ENCODE measurements at places on chromosomes 11 and 22.
A peak's percentile ranks its signal among the peaks of the same experiment; 100 is the strongest.

DNA sequence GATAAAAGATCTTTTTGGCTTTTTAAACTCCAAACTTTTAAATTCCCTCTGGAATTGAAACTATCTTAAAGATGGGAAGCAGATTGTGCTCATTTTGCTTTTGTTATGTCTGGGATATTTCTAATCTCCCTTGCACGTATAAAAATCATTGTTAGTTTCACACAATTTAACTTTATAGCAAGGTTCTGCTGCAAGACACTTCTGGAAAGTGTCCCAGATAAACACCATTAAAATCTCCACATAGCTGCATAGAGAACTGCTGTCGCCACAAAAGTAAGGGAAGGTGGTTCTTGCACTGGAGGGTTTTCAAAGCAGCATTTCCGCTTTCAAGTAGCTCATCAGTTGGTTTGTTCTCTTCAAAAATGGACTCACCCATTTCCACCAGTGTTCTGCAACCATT, 11.8 kb downstream of the PTS start:
- no peak for DNase-seq

DNA sequence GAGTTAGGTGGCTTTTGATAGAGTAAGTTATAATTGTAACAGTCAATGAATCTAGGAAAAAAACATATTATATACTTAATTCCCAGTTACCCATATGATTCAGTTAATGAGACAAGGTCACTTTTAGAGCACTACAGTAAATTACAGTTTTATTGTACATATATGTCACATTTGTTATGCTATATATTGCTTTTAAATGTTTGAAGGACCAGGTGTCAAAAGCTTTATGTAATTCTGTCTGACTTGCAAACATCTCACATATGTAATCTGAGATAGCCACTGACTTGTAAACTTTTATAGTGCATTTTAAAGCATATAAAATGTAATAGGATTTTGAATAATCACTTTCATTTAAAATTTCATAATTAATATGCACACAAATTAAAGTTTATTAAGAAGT, 36.7 kb upstream of the PDGFD start:
- no peak for DNase-seq

GRCh38 chr11:20488352-20488751, 100.8 kb downstream of the PRMT3 start:
- DNase-seq: no peak

DNA sequence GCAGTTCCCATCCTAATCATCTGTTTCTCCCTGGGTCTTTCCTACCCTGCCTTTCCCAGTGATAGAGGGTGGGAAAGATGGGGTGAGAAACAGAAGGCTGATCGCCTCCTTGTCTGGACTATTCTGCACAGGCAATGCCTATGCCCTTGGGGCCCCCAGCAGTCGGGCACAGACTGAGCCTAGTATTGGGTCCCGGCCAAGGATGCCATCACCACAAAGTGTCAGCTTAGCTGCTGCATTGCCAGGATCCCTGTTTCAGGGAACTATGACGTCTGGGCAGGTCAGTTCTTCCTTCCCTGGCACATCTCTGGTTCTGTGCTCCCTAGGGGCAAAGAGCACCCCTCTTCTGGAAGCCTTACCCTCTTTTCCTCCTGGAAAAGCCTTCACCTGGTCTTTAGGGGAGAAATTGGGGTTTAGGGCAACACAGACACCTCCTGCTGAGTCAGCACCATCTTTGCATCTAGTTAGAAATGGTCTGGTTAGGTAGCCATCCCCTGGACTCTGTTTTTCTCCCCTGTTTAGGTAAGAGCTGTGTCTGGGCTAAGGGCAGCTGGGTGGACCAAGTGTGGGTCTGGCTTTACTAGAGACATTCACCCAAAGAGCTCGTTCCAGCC, 2.1 kb downstream of the ADAMTS8 start:
- DNase-seq: no peak

DNA sequence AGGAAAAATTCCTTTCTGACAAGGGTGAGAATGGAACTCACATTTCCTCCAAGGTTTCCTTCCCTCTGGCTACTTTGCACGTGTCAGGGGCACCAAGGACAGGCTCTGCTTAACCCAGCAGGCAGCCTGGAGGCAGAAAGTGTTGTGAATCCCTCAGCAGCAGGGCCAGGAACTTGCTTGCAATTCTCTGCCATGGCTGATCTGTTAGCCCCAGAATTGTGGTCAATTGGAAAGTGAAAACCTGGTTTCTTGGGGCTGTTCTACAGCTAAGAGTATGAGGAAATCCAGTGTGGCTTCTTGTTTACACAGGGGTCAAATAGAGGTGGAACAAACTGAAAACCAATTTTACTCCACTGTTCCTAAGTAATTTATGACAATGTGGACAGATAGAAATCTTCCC, 38.3 kb upstream of the CEP295 start:
- no peak for DNase-seq

GRCh38 chr11:35549787-35550186, 24.4 kb upstream of the PAMR1 start:
- DNase-seq: no peak

DNA sequence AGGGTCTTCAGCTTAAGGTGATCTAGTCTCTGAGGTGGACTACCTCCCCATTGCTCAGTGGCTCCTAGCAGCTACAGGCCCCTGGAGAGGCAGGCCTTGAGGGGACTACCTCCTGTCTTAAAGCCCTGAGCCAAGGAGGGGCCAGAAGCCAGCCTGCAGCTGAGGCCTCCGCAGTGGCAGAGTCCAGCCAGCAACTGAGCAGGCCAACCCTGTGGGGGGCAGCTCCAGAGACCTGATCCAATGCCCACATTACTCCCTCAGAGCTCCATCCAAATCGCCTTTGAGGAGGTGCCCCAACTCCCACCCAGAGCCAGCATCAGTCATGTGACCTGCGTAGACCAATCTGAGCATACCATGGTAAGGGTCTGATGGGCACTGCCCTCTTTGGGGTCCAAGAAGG, 2.7 kb downstream of the C2CD2L start:
- DNase-seq: no peak

GRCh38 chr11:93784935-93785360, 866 bp downstream of the MED17 start:
- DNase-seq: no peak

- DNase-seq: no peak
These were observed 6.0 kb downstream of the ART5 start for GRCh38 chr11:3635641-3636375.

GRCh38 chr11:106925245-106925644, 93.0 kb downstream of the GUCY1A2 start:
- DNase-seq: no peak

- DNase-seq: peak; percentile 67
These were observed 875 bp downstream of the TCP11L1 start for GRCh38 chr11:33040033-33040861.

- no peak for DNase-seq
These were observed 26.3 kb downstream of the STK33 start for GRCh38 chr11:8567602-8568198.

- DNase-seq: no peak
These were observed 101.6 kb upstream of the RRM1 start for GRCh38 chr11:3992964-3993363.

- no peak for DNase-seq
These were observed 27.5 kb downstream of the AMOTL1 start for GRCh38 chr11:94795476-94796189.

DNA sequence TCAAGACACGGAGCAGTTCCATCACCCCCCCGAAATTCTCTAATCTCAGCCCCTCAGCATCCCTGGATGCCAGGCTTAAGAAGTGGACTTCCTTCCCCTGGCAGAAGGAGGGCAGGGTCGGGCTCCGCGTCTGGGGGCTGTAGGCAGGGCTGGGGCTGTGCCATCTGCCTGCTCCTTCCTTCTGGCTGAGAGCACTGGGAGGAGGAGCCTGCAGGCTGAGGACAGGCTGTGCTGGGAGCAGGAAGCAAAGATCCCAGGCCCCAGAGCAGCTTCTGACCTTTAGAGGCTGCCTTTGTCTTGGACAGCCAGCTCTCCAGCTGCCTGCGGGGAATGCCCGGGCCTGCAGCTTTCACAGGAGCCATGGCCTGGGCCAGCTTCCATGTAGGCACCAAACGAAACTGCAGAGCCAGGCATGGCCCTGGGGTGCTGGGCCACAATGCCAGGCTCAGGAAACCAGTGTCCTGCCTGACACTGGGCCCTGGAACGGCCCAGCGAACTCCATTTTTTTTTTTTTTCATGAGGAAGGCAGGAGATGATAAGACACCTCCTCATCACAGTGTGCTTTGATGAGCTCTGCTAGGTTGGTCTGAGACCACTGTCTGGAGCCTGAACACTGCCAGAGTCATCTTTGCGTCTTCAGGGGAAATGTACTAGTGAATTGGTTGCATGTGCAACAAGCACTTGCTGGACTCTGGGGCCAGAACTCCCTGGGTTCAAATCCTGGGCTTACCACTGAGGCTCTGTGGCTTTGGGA, 67.9 kb downstream of the MCM5 start:
- no peak for DNase-seq

- no peak for DNase-seq
These were observed 188.9 kb downstream of the MYO18B start for GRCh38 chr22:25930788-25931310.

DNA sequence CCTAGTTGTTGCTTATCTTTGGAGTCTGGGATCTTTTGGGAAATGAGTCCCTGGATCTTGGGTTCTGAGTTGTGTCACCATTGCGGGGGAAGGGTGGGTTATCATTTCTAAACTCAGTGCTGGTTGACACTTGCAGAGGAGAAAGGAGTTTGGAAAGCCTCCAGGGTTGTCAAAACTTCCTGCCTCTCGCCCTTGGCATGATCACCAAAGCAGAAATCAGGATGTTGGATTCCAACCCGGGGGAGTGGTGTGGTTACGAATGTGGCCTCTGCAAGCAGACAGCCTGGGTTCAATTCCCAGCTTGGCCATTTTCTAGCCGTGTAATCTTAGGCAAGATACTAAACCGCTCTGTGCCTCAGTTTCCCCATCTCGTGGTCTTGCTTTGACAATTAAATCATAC, 24.3 kb downstream of the CD6 start:
- DNase-seq: no peak

- no peak for DNase-seq
These were observed 56.6 kb downstream of the RTN4R start for GRCh38 chr22:20211409-20211996.

DNA sequence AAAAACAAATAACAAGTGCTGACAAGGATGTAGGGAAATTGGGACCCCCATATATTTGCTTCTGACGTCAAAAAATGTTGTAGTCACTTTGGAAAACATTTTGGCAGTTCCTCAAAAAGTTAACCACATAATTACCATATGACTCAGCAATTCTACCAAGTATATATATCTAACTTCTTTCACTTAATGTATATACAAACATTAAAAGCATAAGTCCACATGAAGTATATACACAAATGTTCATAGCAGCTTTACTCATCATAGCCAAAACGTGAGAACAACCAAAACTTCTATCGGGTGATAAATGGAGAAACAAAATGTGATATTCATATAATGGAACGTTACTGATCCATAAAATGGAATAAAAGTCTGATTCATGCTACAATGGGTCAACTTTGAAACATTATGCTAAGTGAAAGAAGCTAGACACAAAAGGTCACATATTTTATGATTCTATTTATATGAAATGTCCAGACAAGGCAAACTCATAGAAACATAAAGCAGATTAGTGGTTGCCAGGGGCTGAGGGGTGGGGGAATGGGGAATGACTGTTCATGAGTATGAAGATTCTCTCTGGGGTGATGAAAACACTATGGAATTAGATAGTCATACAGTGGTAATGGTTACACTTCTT, 48.7 kb upstream of the TEAD1 start:
- no peak for DNase-seq

DNA sequence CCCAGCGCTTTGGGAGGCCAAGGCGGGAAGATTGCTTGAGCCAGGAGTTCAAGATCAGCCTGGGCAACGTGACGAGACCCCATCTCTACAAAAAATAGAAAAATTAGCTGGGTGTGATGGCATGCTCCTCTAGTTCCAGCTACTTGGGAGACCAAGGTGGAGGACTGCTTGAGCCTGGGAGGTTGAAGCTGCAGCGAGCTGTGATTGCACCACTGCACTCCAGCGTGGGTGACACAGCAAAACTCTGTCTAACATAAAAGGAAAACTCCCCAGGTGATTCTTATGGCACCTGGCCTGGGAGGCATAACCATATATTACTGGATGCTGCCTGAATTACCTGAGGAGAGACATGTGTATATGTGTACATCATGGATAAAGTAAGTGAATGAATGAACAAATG, 29.1 kb downstream of the KIAA1671 start:
- no peak for DNase-seq

DNA sequence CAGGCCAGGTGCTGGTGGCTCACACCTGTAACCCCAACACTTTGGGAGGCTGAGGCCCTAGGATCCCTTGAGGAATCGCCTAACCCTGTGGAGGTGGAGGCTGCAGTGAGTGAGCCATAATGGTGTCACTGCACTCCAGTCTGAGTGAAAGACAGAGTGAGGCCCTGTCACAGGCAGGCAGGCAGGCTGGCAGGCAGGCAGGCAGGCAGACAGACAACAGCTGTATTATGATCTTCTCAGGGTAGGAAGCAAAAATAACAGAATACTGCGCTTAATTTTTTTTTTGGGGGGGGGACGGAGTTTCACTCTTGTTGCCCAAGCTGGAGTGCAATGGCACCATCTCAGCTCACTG, 3901.6 kb upstream of the OR11H1 start:
- no peak for DNase-seq

DNA sequence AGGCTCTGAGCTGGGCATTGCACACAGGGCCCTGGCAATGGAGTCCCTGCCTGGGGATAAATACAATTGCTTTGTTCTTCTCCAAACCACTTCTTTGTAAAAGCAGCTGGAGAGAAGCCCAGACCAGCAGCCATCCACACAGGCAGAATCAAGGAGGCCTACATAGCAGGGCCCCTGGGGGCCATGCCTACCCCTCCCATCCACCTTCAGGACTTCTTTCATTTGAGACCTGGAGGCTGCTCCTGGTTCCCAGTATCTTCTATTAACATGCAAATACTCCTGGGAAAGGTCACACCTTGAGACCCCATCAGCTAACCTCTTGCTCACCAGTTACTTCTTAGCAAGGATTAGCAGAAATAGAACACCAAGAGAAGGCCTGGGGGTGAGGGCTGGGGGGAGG, 511.1 kb downstream of the SOX6 start:
- no peak for DNase-seq

DNA sequence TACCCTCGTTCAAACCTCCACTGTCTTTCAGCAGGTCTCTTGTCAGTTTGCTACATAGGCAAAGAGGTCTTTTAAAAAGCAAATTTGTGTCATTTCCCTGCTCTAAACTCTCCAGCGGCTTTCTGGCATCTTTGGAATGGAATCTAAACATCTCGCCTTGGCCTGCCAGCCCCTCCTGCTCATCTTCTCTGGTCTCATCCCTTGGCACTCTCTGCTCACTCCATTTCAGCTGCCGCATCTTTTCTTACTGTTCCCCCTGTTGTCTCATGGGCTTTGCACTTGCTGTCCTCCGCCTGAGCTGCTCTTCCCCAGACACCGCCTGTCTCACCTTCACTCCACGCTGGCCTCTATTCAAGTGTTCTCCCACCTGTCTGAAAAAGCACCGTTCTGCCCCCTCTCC, 46.6 kb downstream of the BMAL1 start:
- DNase-seq: no peak

Measured in CD4-positive, alpha-beta T cell treated with Interleukin-17A for 1 hour (primary cell).